ENCODE measurements at places on chromosomes 6 and 20.

DNA sequence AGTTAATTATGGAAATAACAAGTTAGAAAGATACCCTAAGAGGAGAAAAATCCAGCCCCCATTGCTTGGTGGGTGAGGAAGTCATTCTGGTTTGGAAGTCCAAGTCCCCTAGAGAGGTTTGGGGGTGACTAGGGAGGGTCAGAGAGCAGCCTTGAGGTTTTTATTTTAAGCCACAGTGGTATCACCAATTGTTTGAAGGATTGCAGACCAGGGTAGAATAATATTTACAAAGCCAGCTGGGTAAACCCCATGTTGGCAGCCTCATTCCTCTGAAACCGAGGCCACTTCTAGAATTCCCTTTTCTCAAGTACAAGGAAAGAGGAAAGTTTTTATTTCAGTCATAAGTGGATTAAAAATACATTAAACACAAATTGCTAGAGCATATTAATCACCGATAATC lies 99.7 kb downstream of the TMEM170B start:
- DNase-seq, result no peak

GRCh38 chr6:52136934-52137467 lies 49.2 kb upstream of the IL17A start:
- no peak for DNase-seq

DNA sequence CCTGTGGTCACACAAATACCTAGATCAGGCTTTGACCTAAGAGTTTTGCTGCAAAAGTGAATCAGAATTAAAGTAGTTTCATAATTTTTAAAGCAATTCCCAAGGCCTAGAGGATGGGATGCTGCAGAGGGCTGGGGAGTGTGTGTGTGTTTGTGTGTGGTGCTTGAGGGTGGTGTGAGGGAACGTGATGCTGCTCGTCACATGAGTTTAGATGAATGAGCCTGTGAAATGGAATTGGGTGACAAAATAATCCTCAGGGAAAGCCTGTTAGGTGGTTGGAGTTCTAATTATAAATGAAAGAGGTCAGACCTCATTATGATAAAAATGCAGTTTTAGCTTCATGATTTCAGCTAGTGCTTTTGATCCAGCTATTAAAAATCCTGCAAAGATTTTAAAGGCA lies 87.5 kb upstream of the TMEM170B start:
- DNase-seq, result no peak

DNA sequence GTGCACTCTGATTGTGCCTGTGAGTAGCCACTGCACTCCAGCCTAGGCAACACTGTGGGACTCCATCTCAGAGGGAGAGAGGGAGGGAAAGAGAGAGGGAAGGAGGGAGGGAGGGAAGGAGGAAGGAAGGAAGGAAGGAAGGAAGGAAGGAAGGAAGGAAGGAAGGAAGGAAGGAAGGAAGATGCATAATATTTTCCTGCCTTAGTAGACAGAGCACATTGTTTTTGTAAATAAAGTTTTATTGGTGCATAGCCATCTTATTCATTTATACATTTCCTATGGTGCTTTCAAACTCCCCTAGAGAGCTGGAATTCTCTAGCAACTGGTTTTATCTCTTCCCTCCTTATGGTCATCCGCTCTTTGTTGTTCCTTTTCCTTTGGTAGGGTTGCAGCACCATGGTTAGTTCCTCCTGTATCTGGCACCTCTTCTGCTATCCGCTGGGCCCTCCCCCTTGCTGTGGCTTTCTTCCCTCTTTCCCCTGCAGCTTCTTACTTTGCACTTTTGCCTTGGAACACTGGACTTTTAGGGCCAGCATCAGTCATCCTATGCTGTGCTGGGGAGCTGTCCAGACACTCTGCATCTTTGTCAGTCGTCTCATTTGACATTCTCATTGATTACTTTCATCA lies 20.2 kb downstream of the GPR6 start:
- no peak for DNase-seq

DNA sequence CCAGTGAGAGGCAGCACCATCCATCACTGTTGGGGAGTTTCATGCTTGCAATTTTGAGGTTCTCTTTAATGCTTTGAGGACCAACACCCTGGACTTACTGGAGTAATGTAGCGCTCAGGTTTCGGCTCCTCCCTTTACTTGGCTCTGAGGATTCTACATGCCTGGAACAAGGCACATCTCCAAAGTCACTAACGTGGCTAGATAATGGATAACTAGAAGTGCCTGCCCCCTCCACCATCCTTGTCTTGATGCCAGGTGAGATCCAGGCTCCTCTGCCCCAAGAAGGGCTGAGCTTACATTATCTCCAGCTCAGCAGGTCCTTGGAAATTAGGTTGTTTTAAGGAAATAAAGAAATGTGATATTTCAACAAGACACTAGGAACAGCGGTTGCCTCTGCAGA lies 75.5 kb upstream of the ZNFX1 start:
- DNase-seq, result no peak

DNA sequence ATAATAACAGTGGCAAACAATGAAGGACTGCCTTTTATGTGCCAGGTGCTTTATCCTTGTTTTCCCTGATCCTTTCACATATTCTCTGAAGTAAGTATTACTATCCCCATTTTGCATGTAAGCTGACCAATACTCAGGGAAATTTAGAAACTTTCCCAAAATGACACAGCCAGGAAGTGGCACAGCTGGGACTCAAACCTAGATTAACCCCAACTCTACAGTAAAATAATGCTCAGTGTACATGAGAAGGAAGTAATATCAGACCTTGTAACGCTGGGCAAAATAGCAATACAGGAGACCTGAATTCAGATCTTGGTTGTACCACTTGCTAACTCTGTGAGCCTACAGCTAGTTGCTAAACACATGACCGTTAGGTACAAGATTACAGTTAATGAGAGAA lies 26.8 kb upstream of the NRSN1 start:
- no peak for DNase-seq

DNA sequence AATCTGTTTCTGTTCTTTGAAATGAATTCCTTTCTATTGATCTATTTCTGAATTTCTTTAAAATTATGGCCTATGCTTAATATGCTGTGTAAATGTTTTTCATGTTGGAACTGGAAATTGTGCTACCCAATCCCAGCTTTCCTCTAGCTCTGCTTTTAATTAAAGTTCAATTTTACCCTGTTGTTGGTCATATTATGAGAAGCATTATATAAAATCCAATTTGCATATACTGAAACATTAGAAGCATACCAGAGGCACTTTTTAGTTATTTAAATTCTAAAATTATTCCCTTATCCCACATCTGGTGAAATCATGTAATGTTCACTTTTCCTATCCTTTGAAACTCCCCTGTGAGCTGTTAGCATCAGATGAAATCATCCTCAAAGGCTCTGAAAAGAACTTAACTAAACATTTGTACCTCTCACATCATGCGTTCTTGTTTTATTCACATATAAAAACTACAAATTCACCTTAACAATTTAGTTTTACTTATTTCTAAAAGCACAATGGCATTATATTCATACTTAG lies 160.6 kb upstream of the COL21A1 start:
- DNase-seq, result no peak

DNA sequence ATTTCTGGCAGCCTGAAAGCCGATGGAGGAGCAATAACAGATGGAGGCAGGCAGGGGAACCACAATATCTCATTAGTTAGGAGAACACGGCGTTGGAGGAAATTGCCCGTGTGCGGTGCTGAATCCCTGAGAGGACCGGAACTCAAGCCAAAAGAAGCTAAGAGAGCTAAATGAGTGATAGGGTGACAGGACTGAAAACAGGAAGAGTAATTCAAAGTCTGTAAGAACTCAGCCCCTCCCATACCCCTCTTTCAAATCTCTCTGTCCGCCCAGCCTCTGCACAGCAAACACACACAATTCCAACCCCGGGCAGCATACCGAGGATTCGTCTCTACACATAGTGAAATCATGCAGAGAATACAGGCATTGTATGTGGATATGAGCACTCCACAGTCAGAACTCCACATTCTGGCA lies 2.6 kb upstream of the IPCEF1 start:
- DNase-seq, result no peak

GRCh38 chr6:42530751-42531150 lies 33.1 kb upstream of the UBR2 start:
- DNase-seq, result no peak

DNA sequence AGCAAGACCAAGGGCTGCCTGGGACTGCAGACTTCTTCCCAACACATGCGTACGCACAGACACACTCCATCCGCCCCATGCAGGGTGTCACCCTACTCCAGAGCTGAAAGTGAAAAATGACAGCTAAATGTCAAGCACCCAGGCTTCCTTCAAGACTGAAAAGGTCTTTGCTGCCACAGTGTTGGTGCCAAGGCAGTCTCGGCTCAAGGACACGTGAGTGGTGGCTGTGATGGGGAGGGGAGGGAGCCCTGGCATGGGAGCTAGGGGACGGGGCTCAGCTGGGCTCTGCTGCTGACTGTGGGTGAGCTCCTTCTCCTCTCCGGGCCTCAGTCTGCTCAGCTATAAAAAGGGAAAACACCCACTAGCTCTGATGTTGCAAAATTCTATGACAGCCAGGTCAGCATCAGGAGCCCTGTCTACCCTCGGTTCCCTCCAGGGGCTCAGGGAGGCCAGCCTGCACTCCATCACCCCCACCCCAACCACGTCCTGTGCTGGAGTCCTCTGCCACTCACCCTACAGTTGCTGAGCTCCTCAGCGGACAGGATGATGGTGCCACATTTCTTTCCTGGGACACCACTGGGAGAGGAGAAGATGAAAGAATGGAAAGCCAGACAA lies 47.6 kb downstream of the CPNE5 start:
- no peak for DNase-seq

GRCh38 chr20:16018881-16019280 lies 554.4 kb downstream of the KIF16B start:
- no peak for DNase-seq

GRCh38 chr6:162026031-162026430 lies 701.5 kb downstream of the PRKN start:
- DNase-seq, result no peak

DNA sequence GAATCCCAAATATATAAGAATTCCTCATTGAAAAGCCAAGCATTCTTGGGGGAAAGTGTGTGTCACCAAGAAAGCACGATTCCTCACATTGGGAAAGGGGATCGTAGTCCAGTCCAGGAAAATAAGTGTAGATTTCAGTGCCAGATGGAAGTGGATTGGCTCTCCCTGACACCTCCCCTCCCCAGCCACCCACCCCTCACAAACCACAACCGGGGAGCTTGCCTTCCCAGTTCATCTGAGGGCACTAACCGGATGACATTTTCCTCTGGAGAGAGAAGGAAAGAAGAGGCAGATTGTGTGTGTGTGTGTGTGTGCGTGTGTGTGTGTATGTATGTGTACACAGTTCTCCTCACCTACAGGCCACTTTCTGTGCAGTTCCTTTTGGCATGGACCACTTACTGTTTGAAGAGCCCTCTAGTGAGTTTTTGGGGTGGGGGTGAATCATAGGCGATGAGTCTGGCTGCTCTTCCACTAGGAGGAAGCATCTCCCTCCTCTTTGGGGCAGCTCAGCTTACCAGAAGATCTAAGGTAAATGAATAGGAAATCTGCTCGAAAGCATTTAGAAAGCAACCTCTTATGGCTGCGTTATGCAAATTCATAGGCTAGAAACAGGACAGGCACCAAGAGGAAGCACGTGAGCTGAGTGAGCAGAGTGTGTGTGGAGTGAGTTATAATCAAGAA lies 20.8 kb downstream of the DAAM2 start:
- no peak for DNase-seq

DNA sequence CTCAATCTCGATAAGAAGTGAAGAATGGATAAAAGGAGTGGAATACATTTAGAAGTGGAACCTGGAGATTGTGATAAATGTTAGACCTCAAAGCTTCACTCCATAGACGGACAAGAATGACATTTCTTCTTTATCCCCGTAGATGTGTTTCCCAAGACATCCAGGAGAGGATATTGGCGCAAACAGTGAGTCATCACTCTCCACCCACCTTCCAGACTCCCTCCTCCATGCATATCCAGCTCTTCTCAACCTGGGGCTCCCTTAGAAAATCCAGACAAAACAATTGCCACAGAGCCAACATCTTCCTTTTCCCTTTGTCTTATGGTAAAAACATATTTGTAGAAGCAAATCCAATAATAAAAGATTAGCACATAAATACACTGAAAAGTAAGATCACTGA lies 586.1 kb downstream of the PTPRT start:
- DNase-seq, result no peak

DNA sequence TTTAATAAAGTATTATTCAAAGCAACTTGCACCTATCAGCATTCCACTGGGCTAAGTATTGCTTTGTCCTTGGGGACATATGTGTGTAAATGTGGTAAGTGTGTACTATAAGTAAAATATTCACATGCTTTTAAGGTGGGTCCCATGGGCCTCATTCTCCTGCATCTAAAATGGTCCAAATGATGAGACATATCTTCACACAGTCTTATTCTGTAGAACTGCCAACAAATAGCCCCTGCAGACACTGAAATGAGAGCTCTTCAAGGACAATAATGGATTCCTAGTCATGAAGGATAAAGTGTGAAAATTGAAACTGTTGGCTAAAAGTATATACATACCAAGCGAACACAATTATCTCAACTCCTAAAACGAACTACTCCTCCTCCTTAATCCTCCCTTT lies 81.8 kb downstream of the SMLR1 start:
- DNase-seq, result no peak

GRCh38 chr6:113539202-113539601 lies 317.9 kb upstream of the MARCKS start:
- no peak for DNase-seq

GRCh38 chr6:120960761-120961160 lies 373.5 kb downstream of the TBC1D32 start:
- DNase-seq, result no peak
